ENCODE measurements at places on chromosomes 3 and 15.

- DNase-seq = no peak
These were observed 4.7 kb upstream of the CLDN1 start for GRCh38 chr3:190326930-190327329.

GRCh38 chr15:77038312-77039216 is 32.3 kb downstream of the TSPAN3 start:
- no peak for DNase-seq

DNA sequence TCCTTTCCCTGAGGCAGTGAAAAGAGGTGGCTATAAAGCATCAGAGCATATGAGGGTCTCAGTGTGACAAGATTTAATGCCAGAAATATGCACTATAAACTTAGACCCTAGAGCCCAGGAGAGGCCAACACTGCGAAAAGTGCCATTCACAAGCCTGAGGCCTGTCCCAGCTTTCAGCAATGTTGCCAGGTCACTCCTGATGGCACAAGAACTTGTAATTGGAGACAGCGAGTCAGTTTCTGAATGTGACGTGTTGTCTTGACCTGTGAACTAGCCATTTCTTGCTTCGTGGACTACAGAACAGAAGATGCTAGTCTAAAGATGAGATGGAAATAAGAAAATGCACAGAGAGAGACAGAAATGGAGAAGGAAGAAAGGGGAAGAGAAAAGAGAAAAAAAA is 87.9 kb downstream of the WDR72 start:
- DNase-seq = no peak

GRCh38 chr15:38671675-38672254 is 107.2 kb upstream of the RASGRP1 start:
- no peak for DNase-seq

DNA sequence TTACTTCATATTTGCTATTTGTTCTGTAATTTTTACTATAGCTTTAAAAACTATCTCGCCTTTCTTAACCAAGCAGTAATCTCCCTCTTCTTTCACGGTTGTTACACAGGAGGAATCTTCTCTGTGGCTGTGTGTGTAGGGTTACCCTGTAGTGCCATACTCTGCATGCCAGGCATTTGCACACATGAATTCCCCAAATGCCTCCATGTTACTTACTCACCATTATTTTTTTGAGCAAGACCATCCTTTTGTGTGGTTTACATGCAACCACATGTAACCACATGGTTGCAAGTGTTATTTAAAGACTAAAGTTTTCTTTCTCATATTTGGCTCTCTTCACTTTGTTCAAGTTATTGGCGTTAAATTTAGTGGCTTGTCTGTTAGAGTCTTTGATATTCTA is 45.5 kb downstream of the HPS3 start:
- no peak for DNase-seq

GRCh38 chr3:158260392-158260791 is 150.5 kb downstream of the RSRC1 start:
- DNase-seq = no peak

DNA sequence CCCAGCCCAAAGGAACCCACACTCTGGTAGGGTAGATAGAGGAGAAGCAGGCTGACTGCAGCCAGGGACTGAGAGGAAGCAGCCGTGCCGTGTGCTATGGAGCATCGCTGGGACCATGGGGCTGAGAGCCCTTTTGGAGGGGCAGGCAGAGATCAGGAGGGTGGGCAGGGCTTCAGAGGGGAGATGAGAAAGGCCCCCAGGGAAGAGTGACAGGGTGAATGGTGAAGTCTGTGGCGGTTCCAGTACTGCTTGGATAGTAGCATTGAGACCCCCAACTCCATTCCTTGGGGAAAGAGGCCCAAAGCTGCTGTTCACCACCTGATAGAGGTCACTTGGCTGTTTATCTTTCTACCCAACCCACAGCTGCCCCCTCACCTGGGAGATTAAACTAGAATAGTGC is 80.0 kb upstream of the MRPS22 start:
- no peak for DNase-seq

GRCh38 chr3:188194332-188194731 is 40.4 kb downstream of the LPP start:
- no peak for DNase-seq

- DNase-seq = no peak
These were observed 327.7 kb upstream of the ALCAM start for GRCh38 chr3:105039004-105039403.

DNA sequence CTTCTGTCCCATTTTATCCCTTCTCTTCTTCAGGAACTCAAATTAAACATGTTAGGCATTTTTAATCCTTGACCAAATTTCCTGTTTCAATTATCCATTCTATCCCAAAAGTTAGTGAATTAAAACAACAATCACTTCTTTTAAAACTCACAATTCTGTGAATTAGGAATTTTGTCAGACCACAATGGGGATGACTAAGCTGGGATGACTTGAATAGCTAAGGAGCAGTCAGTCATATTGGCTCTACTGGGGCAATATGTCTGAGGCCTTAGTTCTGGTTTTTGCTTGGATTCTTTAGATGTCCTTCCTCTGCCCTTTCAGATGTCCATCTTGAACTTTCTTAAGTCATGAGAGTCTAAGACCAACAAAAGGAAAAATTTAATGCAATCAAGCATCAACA is 178.2 kb upstream of the TGFBR2 start:
- no peak for DNase-seq

DNA sequence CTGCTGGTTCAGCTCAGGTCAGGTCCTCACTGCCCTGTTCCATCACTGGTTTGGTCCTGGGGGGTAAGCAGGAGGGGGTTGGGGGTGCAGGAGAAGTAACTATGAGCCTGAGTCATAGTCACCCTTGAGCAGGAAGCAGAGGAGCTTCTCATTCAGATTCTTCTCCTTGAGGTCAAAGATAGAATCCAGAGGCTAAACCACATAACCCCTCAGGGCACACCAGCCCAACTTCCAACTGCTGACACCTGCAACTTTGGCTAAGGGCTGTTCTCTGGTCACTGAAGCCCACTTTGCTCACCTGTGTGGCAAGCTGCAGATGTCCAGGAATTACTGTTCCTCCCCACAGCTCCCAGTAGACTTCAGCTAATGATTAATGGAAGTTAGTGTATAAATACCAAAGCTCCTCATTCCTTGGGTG is 48.8 kb upstream of the LRRFIP2 start:
- no peak for DNase-seq

DNA sequence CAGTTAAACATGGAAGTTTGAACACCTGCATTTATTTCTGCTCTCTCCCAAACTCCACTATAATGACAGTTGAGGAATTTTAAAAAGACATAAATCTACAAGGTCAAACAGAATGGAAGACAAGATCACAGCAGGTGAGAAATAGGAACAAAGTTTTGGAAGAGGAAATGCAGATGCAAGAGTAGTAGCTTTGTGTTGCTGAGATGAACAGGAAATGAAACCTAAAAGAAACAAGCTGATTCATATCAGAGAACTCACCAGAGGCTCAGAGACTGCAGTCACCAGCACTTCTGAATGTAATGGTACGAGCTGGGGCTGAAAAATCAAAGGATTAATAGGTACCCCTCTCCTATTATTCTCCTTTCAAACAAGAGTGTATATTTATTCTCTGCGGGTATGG is 459.9 kb downstream of the RAP2B start:
- DNase-seq = no peak

DNA sequence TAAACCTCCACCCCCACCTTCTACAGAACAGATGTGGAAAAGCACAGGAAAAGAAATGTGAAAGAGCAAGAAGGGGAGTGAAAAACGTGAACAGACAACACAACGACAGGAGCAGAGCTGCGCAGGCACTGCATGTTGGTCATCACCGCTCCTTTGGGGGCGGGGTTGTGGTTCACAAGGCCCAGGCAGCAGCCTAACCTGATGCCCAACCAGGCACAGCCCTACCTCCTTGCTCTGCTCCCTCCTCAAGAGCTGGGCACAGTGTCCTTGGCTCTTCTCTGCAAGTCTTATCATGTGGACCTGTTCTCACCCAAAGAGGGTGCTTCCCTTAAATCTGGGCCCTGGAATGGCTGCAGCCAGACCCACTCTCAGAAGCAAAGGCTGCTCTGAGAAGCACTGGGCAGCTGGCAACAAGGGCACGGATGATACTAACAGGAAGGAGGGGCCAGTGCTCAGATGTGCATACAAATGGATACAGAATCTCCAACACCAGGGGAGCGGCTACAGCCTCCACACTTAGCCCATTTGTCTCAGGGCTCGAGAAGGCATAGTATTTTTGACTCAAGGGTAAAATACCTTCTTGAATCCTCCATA is 64.6 kb downstream of the DHX30 start:
- DNase-seq = no peak

- no peak for DNase-seq
These were observed 48.2 kb upstream of the CFAP161 start for GRCh38 chr15:81085898-81086297.

DNA sequence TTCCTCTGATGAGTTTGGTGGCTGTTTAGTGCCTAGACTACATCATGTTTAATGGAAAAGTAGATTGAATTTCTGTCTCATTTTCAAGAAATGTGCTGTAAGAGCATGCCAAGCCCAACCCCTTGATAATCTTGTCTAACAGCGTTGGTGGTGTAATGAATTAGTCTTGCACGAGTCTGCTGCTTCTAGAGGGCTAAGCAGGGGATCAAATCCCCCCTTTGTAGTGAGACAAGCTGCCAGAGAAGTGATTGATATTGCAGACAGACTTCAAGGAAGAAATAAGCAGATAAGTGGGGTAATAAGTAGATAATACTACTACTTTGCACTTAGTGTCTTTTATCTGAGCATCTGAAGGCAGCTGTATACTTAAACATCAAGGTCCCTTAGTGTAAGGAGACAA is 141.4 kb downstream of the TP63 start:
- DNase-seq = no peak

GRCh38 chr3:190058521-190059241 is 62.0 kb downstream of the P3H2 start:
- DNase-seq = no peak

DNA sequence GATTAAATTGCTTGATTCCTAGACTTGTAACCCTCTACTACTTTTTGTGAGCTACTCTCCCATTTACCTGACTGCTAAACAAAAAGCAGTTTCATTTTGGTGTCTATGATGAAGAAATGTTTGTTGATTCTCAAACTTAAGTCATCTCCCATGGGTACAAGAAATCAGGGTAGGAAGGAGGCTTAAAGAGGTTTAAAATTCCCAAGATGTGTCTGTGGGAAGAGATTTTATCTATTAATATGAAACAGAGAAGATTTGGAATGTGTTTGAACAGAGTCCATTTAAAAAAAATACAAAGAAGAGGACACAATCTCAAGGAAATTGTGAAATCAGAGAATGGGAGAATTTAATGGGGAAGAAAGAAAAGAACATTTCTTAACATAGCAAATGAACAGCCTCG is 14.8 kb downstream of the P3H2 start:
- no peak for DNase-seq

DNA sequence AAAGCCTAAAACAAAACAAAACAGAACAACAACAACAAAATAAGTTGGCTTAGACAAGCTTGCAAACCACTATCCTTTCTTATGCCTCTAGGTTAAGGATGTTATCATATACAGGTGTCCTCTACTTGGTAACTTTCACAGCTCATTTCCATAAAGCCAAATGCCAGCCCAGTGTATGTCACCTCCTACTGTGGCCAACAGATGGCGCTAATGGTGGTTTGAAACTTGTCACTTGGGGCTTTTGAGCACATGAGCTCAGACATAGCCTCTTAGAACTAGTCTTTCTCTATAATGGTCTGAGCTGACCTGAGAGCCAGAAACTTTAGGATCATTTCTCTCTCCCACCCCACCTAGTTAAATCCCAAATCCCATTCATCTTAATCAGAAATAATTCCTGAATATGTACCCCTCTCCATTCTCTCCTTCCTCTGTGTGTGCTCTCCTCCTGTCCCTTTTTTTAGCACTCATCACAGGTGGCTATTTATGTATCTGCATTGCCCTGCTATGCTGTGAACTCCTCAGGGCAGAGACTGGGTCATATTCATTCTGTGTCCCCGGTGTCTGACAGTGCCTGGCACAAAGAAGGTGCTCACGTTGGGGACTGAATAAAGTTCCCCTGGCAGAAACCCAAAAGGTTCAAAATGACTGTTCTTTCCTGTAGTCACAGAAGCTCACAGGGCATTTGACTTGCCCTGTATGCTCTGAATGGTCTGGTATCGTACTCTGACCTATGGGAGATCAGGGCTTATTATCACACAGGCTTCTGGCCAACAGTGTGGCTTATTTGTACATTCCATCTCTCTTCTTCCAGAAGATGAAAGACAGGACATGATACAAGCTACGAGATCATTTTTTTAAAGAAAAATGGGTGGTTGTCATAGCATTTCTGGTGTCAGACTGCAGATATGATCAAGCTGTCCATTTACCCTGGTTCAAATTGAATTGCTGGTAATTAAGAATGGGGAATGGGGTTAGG is 319.3 kb upstream of the AZI2 start:
- no peak for DNase-seq

GRCh38 chr3:172279191-172279640 is 169.0 kb downstream of the GHSR start:
- no peak for DNase-seq

GRCh38 chr3:192188218-192188835 is 539.0 kb downstream of the FGF12 start:
- no peak for DNase-seq

DNA sequence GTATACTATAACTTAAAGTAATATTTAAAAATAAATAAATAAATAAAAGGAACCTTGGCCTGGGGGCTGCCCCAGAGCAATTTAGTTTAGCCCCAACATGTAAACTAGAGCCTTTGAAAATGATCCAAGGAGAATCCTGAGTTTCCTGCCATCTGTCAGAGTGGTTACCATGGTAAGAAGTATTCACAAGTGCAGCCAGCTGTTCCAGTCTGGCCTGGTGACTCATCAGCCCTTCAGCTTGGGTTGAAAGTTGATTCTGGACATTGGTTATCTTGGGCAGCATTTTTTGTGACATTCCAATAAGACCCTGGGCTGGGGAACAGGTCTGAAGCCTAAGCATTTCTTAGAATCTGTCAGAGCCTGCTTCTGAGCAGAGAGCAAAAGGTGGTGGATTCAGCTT is 72.7 kb upstream of the LRTM1 start:
- DNase-seq = no peak

DNA sequence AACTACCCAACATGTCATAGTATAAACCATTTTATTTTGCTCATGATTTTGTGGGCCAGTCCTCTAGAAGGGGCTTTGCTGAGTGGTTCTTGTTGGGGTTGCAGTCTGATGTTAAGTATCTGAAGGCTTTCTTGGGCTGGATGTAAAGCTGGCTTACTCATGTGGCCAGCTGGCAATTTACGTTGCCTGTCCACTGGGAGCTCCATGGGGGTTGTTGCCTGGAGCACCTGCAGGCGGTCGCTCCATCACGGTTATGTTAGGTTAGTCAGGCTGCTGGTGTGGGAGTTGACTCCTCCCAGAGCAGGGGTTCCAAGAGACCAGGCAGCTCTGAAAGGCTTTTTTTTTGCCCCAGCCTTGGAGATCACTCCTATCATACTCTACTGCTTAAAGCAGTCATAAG is 98.1 kb downstream of the NR1D2 start:
- DNase-seq = no peak

- DNase-seq = no peak
These were observed 3.9 kb downstream of the C3orf22 start for GRCh38 chr3:126554560-126555525.

Data from activated T-helper 1 cell treated with Interleukin-2 at 50 U/mL for 16 hours (primary cell).